DMS79 (cell line): ENCODE measurements at places on chromosomes 7 and 10.

- peak; percentile 21 for DNase-seq
Measured at GRCh38 chr7:98687111-98687751, 70.1 kb downstream of the NPTX2 start.

DNA sequence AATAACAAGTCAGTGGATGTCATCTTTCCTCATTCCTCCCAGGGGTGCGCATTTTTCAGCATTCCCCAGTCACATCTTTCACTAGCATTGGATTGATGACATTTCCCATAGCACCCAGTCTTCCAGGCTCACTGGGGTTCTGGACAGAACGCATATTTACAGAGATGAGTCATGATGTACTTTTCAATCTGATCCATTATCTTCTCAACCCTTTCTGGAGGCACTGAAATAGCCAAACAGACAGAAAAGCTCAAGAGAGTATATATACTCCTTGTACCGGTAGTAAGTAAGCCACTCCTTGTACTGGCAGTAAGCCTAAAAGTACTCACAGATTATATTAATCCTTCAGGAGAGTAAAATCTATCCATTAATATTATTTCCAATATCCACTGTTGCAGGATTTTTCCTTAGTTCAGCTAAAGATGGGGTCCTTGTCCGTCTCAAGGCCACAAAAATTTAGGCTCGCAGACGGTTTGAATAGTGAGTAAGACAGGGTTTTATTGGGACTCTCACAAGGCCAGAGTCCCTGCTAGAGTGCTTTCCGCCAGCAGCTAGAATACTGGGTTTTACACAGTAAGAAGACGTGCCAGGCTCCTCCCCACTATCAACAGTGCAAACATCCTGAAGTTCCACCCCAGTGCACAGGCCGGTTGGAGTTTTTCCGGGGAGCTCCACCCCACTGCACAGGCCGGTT is 60.8 kb downstream of the MDH2 start:
- DNase-seq, result peak; percentile 11

DNA sequence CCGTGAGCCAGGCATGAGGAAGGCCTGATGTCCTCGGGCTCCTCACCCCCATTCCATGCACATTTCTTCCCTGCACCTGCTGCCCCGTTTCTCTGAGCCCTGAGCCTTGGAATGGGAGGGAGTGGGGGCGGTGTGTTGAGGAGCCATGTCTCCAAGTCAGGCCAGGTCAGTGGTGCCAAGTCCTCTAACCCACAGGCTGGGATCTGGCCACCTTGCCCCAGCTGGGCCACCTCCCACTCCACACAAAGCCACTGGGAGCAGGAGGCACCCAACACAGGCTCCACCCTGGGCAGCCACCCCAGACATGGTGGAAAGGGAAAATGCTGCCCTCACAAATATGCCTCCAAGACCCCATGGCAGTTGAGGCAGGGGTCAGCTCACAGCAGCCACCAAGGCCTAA is 27.7 kb downstream of the ZCCHC24 start:
- DNase-seq, result no peak

- DNase-seq, result no peak
Measured at GRCh38 chr7:25118048-25118753, 6.9 kb downstream of the CYCS start.

DNA sequence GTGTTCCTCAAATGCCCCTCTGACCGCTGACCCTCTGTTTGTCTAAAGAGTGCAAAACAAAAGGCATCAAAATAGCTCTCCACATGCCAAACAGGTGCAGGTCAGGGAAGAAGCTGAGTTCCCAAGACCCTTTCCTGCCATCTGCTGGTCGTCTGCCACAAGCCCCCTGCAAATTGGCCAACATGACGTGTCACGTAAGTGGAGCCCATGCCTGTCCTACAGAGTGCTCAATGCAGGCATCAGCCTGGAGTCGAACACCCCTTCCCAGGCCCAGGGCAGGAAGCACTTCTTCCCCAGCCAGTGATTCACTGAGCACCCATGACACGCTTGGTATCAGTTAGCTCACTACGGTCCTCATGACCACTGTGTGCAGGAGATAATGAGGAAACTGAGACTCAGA is 14.1 kb downstream of the TMEM72 start:
- no peak for DNase-seq

DNA sequence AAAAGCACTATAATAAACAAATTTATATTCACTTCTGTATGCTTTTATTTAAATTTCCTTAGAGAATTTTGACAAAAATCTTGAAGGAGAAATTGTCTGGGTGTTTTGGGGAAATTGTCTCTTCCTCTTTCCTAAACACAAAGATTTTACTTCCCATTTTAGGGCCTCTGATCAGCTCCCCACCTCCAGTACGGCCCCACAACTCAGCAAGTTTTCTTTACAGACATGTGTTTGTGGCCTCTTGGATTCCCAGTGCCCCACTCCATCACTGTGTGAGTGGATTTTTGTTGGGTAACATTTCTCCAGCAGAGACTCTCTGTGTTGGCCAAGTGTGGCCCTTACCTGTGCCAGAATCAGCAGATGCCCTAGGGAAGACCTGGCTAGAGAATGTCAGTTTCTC is 182.8 kb upstream of the CDC14C start:
- no peak for DNase-seq

DNA sequence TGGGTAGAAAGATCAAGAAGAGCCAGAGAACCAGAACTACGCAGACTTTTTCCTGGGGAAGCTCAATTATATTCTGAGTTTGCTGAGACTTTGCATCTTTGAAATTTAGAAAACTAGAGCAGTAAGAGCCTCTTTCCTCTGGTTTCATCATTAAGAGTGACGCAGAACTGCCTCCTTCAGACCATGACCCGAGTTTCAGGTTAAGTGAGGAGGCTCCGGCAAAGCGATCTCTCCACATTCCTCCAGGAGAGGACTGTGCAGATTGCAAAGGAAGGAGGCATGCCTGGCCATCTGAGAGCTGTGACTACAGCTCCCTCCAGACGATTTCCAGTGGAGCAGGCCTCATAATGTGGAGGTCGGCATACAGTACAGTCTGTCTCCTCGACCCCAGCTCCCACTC is 115.8 kb upstream of the LANCL2 start:
- DNase-seq, result no peak

- DNase-seq, result no peak
Measured at GRCh38 chr10:86651631-86652331, 2.6 kb upstream of the OPN4 start.

GRCh38 chr10:61852261-61852660 is 49.2 kb upstream of the ARID5B start:
- no peak for DNase-seq

DNA sequence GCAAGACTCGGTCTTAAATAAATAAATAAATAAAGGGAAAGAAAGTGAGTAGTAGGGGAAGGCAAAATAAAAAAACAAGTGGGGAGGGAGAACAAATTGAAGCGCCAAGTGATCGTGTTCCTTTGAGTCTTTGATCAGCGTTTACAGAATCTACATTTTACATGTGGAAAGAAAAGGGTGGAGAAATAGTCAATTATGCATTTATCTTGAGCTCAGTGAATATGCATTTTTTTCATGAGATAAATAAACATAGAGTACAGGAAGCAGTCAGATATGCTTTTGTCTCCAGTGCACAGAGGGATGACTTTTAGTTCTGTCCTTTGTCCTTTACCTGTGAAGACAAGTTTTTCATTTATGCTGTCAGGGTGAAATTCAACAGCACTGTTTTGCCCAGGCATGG is 6.1 kb upstream of the GUSB start:
- DNase-seq, result no peak

GRCh38 chr7:38448054-38448453 is 174.6 kb upstream of the TARP start:
- DNase-seq, result no peak

GRCh38 chr10:51606825-51607462 is 92.5 kb downstream of the CSTF2T start:
- DNase-seq, result no peak

- no peak for DNase-seq
Measured at GRCh38 chr10:52318136-52318701, 4.1 kb downstream of the DKK1 start.

GRCh38 chr7:113408999-113409398 is 290.6 kb upstream of the SMIM30 start:
- DNase-seq, result no peak

DNA sequence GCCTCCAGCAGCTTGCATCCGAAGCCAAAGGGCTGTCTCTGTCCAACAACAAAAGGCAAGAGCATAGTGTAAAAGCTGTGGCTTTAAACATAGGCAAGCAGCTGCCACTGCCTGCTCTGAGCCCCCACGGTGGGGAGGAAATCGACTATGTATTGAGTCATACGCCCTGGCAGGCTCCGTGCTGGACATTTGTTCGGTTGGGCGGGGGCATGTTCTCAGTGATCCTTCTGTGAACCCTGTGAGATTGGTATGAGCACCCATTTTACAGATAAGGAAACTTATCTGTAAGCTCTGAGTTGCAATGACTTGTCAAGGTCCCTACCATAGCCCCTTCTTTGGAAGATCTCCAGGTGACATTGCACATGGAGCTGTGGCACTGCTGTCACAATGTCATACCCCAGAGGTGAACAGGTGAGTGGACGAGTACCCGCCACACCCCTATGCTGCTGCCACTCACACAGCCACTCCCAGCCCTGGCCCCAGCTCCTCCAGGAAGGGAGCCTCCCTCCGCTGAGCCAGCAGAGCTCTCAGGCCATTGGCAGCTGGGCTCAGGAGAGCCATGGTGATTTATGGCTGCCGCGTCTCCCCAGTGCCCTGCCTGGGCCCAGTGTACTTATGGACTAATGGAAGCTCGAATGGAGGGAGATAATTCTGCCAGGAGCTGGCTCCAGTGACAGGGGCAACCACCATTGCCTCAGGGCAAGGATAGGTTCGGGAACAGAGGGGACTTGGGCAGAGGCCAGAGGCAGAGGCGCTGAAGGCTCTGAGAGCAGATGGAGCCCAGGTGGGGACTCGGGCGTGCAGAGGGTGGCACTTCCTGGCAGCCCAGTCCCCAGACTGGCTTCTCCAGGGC is 43.7 kb downstream of the UNC5B start:
- DNase-seq, result peak; percentile 68

DNA sequence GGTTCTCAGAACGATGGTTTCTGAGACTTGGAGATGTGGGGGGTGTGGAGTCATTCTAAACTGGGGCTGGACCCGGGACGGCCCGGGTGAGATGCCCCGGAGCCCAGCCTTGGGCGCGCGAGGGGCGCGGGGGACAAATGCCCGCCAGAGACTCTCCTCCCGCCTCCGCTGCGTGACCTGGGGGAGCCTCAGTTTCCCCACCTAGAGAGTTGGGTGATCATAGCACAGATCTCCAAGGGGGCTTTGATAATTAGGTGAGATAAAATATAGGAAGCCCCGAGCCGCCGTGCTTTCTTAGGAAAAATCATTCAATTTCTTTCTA is 658 bp upstream of the FZD8 start:
- no peak for DNase-seq

GRCh38 chr7:82122275-82122674 is 321.3 kb downstream of the CACNA2D1 start:
- DNase-seq, result no peak

DNA sequence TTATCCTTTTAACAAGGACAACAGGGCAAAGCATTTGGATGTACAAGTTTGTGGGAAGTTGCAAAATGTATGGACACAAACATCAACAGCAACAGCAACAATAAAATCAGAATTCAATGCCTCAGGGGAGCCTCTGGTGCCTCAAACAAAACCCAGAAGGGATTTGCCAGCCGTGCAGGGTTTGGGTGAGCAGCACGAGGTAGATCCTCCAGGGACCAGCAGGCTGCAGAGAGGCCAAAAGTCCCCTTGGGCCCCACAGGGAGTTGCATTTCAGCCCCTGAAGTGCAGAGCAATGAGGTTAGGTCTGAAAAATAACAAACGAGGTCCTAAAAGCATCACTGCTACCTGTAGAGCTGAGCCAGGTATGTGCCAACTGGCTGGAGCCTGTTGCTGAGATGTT is 51.7 kb upstream of the CPXM2 start:
- no peak for DNase-seq

GRCh38 chr10:49620841-49621378 is 7.1 kb downstream of the CHAT start:
- DNase-seq, result no peak

- DNase-seq, result no peak
Measured at GRCh38 chr7:45986355-45987298, 65.6 kb upstream of the IGFBP3 start.

DNA sequence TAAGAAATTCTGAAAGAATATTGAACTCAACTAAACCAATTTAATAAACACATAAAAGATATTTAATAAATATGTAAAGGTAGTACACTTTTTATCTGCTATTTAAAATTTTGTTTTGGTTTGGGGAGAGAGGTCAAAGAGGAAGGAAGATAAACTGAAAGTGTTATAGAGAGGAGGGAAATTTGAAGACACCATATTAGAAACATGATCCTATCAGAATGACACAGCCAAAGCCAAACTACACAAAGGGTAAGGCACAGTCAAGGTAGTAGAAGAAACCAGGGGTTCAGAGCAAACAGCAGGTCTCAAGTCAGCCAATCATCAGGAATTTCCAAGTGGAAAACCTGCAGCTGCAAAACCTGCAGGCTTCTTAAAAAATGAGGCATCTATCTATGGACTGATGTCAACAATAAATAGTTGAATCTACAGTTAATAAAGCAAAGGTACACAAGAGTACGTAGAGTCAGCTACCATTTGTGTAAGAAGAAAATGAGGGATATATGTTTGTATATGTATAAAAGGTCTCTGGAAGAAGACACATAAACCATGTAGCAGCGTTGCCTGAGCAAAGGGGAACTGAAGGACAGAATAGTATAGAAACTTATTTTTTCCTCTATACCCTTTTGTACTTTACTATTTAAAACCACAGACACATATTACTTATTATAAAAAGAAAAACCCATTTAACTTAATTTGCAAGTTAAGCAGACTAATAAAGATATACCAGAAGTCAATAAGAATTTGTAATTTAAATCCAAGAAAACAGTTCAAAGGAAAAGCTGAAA is 10.0 kb downstream of the ZNF800 start:
- no peak for DNase-seq

GRCh38 chr7:101784292-101785127 is 32.9 kb upstream of the CUX1 start:
- no peak for DNase-seq

- no peak for DNase-seq
Measured at GRCh38 chr7:43307522-43307921, 195.1 kb downstream of the HECW1 start.

GRCh38 chr7:155581954-155582353 is 35.6 kb upstream of the CNPY1 start:
- DNase-seq, result no peak

DNA sequence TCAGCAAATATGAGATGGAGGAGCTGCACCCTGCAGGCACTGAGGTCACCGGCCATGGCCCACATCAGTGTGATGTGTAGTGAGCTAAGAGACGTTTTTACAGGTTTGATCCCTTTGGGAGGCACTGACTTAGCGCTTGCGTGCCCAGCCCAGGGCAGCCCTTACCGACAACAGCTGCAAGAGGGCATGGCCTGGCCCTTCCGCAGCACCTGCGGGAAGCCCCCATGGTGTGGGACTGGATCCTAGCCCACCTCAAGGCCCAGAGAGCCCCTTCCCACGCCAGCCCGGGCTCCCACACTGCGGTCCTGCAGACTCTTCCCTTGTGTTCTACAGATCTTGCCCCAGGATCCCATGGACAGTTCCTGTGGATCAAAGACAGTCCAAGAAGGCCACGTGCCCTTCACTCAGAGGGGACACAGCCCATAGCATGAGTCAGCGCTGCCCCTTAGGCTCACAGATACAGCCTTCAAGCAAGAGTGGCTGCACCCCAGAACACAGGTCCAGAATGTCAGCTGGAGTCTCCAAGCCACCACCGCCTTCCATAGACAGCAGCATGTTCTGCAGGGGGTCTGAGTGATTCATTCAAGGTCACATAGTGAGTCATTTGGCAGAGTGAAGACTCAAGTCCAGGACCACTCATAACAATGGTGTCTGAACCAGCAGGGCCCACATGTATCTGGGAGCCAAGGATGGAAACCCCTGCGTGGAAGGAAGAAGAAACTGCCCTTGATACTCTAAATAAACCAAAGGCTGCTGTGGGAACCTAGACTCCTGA is 25.4 kb downstream of the TLL2 start:
- no peak for DNase-seq

- no peak for DNase-seq
Measured at GRCh38 chr10:28459453-28460144, 73.3 kb upstream of the WAC start.
